Adrenal gland (tissue), 19 donors: ENCODE measurements at places on chromosomes 12 and 14. TPM values are rescaled to one million over a fixed set of nuclear protein-coding genes. Genes with fewer than 3 reads are reported as not detected.

DNA sequence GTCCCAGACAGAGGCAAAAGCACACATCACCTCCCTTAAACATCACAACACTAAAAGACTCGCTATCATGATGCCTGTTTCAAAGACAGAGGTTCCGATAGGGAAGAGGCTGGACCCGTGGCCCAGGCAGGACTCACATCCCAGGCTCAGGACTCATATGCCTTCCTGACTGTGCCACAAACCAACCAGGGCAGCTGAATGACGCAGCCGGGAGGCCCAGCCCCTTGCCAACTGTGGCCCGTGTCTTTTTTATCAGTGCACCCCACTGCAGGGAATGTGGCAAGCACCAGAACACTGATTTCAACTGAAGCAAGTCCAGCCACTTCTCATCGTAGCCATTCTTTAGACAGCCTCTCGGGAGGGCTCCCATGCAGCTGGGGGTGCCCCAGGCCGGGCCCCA lies 132.3 kb downstream of the KSR2 start:
- no peak for DNase-seq
- no peak overlapping the region for H3K4me3 ChIP-seq
- peaks cover 4% of the 10 kb centered on the region for H3K27me3 ChIP-seq
- H3K27ac ChIP-seq = no peak overlapping the region

GRCh38 chr14:69247676-69248440 lies 12.1 kb upstream of the GALNT16 start:
- H3K4me1 ChIP-seq = peaks cover 10% of the 10 kb centered on the region
- no peaks in the 10 kb centered on the region for H3K27me3 ChIP-seq
- peak; percentile 74 for DNase-seq

Gene LTB4R
- total RNA-seq = 11.0 TPM

Gene NKX2-1
- total RNA-seq = 0.87 TPM

- peaks cover 8% of the 10 kb centered on the region for H3K4me1 ChIP-seq
- no peak for DNase-seq
- no peaks in the 10 kb centered on the region for H3K36me3 ChIP-seq
These were observed 16.3 kb downstream of the CREBL2 start for GRCh38 chr12:12628013-12628412.

Gene FAM186B
- 1.5 TPM for total RNA-seq

DNA sequence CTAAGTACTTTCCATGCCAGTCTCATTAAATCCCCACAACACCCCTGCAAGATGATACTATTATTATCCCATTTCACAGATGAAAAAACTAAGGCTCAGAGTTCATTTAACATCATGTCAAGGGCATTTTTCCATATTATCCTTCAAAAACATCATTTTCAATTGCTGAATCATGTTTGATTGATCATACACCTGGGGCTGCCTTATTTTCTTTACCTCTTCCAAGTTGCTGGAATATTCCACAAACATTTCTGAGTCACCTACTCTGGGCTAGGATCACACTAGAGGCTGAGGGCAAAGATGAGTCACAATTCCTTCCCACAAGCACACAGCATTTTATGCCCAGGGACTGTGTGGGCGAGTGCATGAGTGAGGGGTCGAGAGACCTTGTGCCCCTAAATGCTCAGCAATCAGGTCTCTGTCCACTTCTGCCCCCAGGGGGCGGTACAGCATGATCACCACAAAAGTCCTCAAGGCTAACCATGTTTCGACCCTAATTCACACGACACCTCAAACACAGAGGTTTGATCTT lies 14.1 kb upstream of the TMEM119 start:
- peak; percentile 82 for DNase-seq
- peaks cover 22% of the 10 kb centered on the region for H3K4me1 ChIP-seq
- H3K36me3 ChIP-seq = no peaks in the 10 kb centered on the region
- peak overlapping the region; percentile 38 for H3K27ac ChIP-seq
